ENCODE measurements at places on chromosomes 2 and 18.

- DNase-seq = no peak
These were observed 98.9 kb upstream of the ODC1 start for GRCh38 chr2:10546975-10547391.

- no peak for DNase-seq
These were observed 255.4 kb upstream of the CHAC2 start for GRCh38 chr2:53512071-53512826.

- no peak for DNase-seq
These were observed 247.6 kb upstream of the TRIB2 start for GRCh38 chr2:12469141-12469561.

DNA sequence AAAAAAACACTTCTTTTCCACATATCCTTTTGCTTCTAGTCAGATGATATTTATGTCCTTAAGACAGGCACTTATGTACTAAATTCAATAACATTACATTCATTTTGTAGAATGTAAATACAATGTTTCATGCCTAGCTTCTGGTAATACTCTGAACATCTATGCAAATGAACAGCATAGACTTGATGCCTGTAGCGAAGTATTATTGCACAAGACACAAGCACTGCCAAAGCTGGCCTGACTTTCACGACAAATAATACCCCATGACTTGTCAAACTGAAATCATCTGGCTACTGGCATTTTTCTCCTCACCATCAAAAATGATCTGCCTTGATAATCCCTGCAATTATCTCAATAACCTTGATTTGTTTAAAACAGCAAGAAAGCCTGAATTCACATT, 101.3 kb downstream of the L3MBTL4 start:
- DNase-seq = no peak

DNA sequence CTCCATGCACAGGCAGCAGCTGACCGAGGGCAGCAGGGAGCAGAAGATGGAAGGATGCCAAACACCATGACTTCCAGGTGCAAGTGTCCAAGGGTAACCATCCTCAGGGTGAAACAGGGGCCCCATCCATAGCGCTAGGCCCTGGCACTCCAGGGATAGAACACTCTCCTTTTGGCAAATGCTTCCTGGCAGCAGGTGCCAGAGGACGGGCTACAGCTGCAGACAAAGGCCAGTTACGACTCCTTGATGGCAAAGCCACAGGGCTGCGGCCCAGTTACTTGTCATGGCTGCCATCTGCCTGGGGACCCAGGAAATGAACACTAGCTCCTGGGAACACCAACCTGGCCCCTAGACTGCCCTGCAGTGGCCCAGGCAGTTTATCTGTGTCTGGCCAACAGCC, 178.8 kb downstream of the TMEM163 start:
- no peak for DNase-seq

DNA sequence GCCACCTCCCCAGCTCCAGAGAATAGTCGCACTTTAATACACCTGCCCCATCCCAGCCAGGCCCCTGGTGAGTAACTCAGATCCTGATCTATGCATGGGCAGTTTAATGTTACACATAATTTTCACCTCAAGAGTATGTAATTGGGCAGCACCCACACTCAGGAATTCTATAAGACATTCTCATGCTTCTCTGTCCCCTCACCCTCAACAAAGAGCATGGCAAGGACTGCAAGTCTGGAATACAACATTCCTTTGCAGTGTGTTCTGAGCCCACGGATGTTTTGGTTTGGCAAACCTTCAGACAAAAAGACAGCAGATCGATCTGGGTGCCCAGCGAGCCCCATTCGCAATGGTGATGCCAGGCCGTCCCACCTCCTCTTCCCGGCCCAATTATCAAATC, 4.9 kb upstream of the SLC14A1 start:
- DNase-seq = no peak

DNA sequence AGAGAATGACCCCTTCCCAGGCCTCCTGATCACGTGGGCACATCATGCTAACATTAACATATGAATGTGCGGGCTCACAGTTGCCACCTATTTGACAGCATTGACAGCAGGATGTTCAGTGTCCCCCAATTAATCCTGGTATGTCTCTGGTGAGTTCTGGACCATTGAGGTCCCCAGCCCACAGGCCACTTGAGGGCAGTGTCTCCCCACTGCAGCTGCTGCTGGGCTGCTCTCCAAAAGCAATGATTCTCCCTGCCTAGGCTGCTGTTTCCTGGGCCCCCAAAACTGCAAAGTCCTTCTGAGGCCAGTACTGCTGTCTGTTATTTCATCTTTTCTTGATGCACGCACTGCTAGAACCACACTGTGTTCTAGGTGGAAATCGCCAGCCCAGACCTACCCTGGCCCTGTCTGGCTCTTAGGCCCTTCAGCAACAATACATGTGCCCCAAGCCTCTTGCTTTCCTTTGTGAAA, 52.7 kb upstream of the MAPK4 start:
- DNase-seq = no peak

DNA sequence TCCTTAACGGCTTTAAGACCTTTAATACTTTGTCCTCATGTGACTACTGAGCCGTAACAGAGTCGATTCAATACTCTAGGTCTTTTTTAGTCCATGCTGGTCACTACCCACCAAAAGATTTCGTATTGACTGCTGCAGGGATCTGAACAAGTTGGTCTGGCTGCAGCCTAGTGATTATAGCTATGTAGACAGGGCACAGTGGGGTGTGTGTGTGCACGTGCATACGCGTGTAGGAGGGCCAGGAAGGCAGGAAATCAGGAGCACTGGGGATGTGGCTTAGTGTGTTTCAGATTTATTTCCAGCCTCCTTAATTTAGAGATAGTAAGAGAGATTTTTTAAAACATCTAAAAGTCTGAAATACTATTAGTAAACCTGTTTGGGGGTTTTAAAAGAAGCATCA, 161.4 kb downstream of the MYO3B start:
- DNase-seq = no peak

- DNase-seq = no peak
These were observed 17.7 kb downstream of the TANK start for GRCh38 chr2:161177969-161178368.

DNA sequence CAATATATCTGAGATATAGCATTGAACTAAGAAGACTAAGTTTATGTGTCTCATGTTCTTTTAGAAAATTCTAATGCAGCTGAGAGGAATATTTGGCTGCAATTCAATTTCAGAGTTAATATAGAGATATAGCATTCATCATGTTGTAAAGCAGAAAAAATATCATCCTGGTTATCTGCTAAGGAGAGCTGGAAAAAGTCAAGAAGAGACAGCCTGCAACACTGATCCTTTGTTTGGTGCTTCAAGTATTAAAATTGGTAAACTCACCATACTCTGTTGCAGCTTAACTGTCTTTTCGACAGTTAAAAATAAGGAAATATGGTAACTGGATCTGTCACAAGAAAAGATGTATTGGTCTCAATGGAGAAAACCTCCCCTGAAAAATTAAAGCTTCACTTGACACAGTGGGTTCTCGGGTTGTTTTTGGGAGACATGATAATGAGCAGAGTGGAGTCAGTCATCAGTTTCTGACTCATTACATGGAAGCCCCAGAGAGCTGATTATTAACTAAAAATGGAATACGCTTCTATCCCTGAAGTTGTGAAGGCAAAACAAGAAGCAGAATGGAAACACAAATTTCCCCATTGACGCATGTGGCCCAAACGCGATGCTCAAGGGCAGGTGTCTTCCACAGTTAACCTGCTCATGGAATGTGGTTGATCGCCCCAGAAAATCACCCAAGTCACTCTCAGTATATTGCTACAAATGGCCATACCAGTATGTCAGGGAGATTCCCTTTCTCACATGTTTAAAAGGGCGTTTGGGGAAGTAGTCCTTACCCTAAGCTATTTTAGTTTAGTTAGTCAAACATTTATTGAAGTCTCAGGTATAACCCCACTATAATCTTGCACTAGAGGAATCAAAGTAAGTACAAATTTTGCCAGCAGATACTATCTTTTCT, 8.2 kb downstream of the BCL2 start:
- DNase-seq = no peak

- DNase-seq = no peak
These were observed 209.2 kb downstream of the MYCN start for GRCh38 chr2:16149349-16150243.

DNA sequence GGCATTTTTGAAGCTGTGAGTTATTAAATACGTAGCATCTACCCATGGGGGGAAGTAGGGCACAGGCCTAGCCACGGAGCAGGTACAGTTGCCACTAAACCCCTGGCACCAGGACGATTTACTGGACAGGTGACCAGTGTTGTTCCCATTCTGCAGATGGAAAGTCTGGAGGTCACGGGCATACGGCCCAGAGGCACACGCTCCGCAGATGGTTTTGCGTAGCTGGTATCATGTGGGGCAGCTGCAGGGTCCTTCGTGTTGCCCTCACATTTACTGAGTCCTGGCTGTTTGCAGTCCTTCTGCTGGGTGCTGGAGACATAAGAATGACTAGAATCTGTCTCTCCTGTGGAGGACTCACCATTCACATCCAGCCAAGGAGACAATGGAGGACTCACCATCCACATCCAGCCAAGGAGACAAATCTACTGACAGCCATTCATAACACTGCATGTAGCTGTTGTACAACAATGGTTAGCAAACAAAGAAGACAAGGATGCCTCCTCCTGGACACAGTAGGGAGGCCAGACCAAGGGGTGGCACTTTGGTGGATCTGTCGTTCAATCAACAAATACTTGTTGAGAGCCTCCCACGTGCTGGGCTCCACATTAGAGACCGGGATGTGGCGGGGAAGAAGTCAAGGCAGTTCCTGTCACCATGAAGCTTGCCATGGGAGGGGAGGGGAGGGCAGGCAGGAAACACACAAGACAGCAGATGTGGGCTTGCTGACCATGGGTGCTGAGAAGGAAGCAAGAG, 24.9 kb downstream of the TWIST2 start:
- DNase-seq = no peak

DNA sequence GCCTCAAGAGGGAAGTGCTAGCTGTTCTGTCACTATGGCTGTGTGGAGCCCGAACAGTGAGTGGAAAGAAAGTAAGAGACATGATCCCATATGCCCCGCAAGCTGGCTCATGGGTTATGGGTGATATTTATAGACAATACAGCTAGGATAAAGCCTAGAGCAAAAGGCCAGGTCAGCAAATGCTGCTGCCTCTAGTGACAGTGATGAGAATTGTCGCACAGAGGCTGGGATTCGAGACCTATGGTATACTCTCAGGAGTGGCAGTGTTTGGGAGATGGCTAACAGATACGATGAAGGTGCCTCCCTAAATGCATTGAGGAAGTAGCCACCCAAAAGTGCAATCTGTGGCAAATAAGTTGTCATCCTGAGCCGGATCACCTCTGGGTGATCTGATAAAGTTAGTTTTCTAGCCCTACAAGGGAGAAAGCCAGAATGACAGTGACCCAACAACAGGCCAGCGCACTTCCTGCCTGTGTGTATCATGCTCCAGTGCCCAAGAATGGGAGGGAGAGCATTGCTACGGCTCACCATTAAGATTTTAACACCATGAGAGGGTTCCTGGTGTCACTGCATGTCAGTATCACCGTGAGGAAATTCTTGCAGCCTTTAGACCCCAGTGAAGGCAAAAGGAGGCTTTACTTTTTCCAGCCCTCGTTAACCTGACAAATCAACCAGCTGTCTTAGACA, 92.2 kb upstream of the TGFA start:
- no peak for DNase-seq

GRCh38 chr2:147352264-147353071, 492.4 kb upstream of the ACVR2A start:
- no peak for DNase-seq

DNA sequence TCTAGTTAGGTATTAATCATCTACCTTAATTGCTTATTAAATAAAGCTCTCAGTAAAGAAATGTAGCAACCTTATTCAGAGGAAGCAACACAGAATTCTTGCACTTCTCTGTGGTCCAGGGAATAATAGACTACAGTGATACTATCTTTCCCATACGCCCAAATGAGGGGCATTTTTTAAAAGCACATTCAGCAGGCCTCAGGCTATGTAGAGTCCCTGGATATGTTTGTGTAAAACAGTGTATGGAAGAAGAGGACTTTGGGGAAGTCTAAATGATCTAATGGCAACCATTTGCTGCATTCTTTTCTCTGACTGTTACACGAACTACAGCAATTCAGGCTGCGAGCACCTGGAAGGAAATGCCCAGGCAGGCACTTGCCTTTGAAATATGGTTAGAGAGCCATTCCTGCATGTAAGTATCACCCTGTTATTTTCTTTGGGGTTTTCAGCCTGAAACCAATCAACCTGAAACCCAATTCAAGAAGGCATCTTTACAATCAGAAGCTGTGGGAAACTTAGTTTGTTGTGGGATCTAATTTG, 1814.7 kb upstream of the CELF4 start:
- DNase-seq = no peak

GRCh38 chr18:58662118-58662517, 9.1 kb upstream of the MALT1 start:
- DNase-seq = no peak

DNA sequence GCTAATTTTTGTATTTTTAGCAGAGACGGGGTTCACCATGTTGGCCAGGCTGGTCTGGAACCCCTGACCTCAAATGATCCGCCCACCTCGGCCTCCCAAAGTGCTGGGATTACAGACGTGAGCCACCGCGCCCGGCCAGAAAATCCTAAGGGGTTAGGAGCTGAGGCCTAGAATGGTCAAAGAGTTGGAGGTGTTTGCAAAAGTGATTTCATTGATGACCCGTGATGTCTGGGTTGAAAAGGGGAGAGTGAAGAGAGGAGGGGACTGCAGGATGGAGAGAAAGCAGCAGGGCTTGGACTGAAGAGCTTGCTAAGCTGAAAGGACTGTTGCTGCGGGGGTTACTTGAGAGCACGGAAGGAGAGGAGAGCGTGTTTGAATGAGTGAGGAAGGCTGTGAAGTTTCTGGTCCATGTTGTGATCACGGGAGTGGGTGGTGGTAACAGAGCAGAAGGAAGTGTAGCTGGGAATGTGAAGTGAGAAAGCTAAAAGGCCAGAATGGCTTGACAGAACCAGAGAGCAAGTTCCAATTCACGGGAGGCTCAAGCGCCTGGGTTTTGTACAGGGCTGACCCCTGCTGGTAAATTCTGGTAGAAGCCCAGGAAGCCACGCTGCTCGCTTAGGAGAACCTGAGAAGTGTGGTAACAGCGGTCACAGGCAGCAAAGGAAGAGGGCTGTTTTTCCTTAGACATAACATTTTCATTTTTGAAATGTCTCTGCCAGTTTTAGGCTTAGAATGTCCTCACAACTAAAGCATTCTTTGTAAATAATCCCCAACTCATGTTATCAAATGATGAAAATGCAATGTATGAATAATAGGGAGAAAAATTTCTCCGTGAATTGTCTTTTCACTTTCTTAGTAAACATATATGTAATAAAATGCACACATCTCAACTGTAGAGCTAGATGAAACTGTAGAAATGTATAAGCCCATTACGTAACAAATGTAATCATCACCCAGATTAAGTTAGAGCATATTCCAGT, 40.5 kb upstream of the ACTR2 start:
- peak; percentile 42 for DNase-seq

GRCh38 chr2:214781226-214781625, 28.3 kb downstream of the BARD1 start:
- DNase-seq = no peak

- no peak for DNase-seq
These were observed 138.8 kb downstream of the TRIB2 start for GRCh38 chr2:12855508-12855907.

Data from stimulated activated CD4-positive, alpha-beta T cell treated with anti-CD3 and anti-CD28 coated beads, TNF-alpha, amount 100 ng/mL, for 4 hours (primary cell).